ENCODE measurements at places on chromosomes 13 and 19. TPM values are rescaled to one million over a fixed set of nuclear protein-coding genes. Genes with fewer than 3 reads are reported as not detected.

EDNRB gene
- total RNA-seq, result 11.4 TPM

SPATA13 gene
- 2.7 TPM for total RNA-seq

GPR183 gene
- 1.8 TPM for total RNA-seq

KLK11 gene
- not detected for total RNA-seq

KLF1 gene
- 0.31 TPM for total RNA-seq

FXYD3 gene
- 0.35 TPM for total RNA-seq

TPM4 gene
- total RNA-seq, result 211 TPM

CGB1 gene
- not detected for total RNA-seq

CACNG8 gene
- 0.09 TPM for total RNA-seq

COL5A3 gene
- 42.0 TPM for total RNA-seq

SACS gene
- total RNA-seq, result 76.8 TPM

CGB3 gene
- total RNA-seq, result 0.22 TPM

SYCN gene
- total RNA-seq, result not detected

TMEM147 gene
- 51.4 TPM for total RNA-seq

- H3K4me1 ChIP-seq, result no peaks in the 10 kb centered on the region
- no peak overlapping the region for H3K27ac ChIP-seq
- peaks cover 8% of the 10 kb centered on the region for H3K27me3 ChIP-seq
- H3K4me3 ChIP-seq, result no peak overlapping the region
- H3K36me3 ChIP-seq, result no peaks in the 10 kb centered on the region
- no peak for DNase-seq
These were observed 106.2 kb upstream of the LSM14A start for GRCh38 chr19:34066007-34066643.

GRCh38 chr13:31742097-31742734 lies 2.9 kb downstream of the RXFP2 start:
- H3K4me1 ChIP-seq, result no peaks in the 10 kb centered on the region
- no peak overlapping the region for H3K4me3 ChIP-seq
- no peaks in the 10 kb centered on the region for H3K27me3 ChIP-seq
- no peak overlapping the region for H3K27ac ChIP-seq
- DNase-seq, result peak; percentile 83

GRCh38 chr19:21603431-21604231 lies 98.2 kb downstream of the ZNF429 start:
- H3K4me3 ChIP-seq, result no peak overlapping the region
- H3K27me3 ChIP-seq, result no peaks in the 10 kb centered on the region
- peaks cover 8% of the 10 kb centered on the region for H3K4me1 ChIP-seq
- no peaks in the 10 kb centered on the region for H3K36me3 ChIP-seq
- H3K27ac ChIP-seq, result peak overlapping the region; percentile 20
- peak; percentile 19 for DNase-seq

DNA sequence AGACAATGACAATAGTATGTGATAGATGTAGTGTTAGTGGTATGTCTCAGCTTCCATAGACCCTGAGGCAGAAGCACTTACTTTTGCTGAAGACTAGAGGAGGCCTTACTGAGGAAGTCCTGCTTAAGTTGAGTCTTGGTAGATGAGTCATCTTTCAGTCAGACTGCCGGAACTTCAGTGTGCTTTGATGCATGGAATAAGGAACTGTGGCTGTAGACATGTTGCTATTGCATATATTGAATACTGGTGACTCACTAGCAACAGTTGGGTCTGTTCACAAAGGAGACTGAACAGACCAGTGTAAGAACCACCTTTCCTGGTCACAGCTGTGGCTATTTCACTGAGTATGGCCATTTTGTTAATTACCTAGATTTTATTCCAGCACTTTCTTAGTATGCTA lies 1000.6 kb downstream of the OLFM4 start:
- no peaks in the 10 kb centered on the region for H3K4me1 ChIP-seq
- no peak overlapping the region for H3K27ac ChIP-seq
- no peaks in the 10 kb centered on the region for H3K27me3 ChIP-seq

- H3K4me1 ChIP-seq, result no peaks in the 10 kb centered on the region
- peaks cover 33% of the 10 kb centered on the region for H3K27me3 ChIP-seq
- no peaks in the 10 kb centered on the region for H3K36me3 ChIP-seq
- H3K27ac ChIP-seq, result no peak overlapping the region
- no peak for DNase-seq
- no peak overlapping the region for H3K4me3 ChIP-seq
These were observed 16.0 kb downstream of the POU4F1 start for GRCh38 chr13:78587395-78587794.

- H3K27me3 ChIP-seq, result peaks cover 3% of the 10 kb centered on the region
- no peaks in the 10 kb centered on the region for H3K36me3 ChIP-seq
- H3K27ac ChIP-seq, result peak overlapping the region; percentile 38
- peak; percentile 69 for DNase-seq
These were observed 278.8 kb downstream of the TSHZ3 start for GRCh38 chr19:31070146-31071065.

- H3K4me3 ChIP-seq, result peak overlapping the region; percentile 78
- no peaks in the 10 kb centered on the region for H3K27me3 ChIP-seq
- peaks cover 10% of the 10 kb centered on the region for H3K36me3 ChIP-seq
- peak overlapping the region; percentile 95 for H3K27ac ChIP-seq
- DNase-seq, result peak; percentile 62
These were observed 550 bp downstream of the ZNF383 start for GRCh38 chr19:37218592-37218935.

- peaks cover 20% of the 10 kb centered on the region for H3K36me3 ChIP-seq
- no peaks in the 10 kb centered on the region for H3K27me3 ChIP-seq
- peaks cover 26% of the 10 kb centered on the region for H3K4me1 ChIP-seq
- peak overlapping the region; percentile 73 for H3K4me3 ChIP-seq
- DNase-seq, result no peak
These were observed 1.3 kb downstream of the FCGRT start for GRCh38 chr19:49513746-49514118.

DNA sequence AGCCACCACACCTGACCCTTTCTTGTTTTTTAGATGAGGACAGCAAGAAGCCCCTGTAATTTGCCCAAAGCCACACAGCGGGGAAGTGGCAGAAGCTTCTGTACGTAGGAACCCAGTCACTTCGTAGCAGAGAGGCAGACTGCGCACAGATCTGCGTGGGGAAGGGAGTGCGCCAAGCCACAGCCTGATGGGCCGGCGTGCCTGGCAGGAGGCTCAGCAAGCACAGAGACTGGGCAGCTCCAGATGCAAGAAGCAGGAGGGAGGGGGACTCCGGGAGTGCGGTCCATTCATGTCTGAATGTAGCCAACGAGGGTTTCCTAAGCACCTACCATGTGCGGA lies 347 bp upstream of the TJP3 start:
- H3K36me3 ChIP-seq, result no peaks in the 10 kb centered on the region
- no peak for DNase-seq
- H3K4me1 ChIP-seq, result peaks cover 7% of the 10 kb centered on the region
- peaks cover 18% of the 10 kb centered on the region for H3K27me3 ChIP-seq
- no peak overlapping the region for H3K27ac ChIP-seq

- H3K4me1 ChIP-seq, result no peaks in the 10 kb centered on the region
- H3K4me3 ChIP-seq, result no peak overlapping the region
- H3K27ac ChIP-seq, result no peak overlapping the region
- H3K27me3 ChIP-seq, result no peaks in the 10 kb centered on the region
- DNase-seq, result no peak
- no peaks in the 10 kb centered on the region for H3K36me3 ChIP-seq
These were observed 864.1 kb downstream of the PCDH17 start for GRCh38 chr13:58495668-58496067.

DNA sequence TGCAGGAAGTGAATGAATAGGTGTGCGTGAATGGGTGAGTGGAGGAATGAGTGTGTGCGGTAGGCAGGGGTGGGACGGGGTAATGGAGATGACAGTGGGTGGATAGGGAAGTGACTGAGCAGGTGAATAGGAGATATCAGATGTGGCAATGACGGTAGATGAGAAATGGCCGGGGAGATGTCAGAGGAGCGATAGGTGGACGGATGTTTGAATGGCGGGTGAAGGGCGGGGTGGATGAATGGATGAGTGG lies 1.5 kb downstream of the TTC9B start:
- H3K27me3 ChIP-seq, result peaks cover 49% of the 10 kb centered on the region
- H3K27ac ChIP-seq, result no peak overlapping the region
- H3K4me3 ChIP-seq, result no peak overlapping the region

- no peak for DNase-seq
- no peaks in the 10 kb centered on the region for H3K36me3 ChIP-seq
These were observed 93.2 kb upstream of the C1QTNF9B start for GRCh38 chr13:23990455-23990854.

DNA sequence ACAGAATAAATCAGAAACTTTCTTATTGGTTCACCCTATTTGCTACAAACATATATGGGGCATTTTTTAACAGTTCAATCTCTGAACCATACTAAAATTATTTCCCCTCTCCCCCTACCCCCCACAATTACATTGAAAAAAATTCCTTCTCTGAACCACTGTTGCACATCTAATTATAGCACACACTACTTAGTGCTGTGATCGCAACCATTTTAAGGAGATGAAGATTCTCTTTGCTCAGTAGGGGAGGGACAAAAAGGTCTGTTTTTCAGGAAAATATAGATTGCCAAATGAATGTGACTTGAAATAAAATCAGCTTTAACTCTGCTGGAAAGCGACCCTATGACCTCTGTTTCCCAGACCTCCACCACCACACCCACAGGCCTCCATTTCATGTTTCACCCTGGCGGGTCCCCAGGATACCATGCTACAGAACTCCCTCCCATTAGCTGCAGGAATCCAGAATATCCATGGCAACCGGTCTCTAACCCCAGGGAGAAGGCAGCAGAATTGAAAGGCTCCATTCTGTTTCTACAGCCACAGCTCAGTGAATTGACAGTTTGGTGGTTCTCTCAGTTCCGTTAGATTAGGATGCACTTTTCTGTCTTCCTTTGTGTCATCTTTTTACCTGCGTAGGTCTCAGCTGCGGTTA lies 286.3 kb downstream of the TBC1D4 start:
- peak; percentile 37 for DNase-seq
- H3K27me3 ChIP-seq, result no peaks in the 10 kb centered on the region
- H3K4me1 ChIP-seq, result peaks cover 21% of the 10 kb centered on the region

- peak overlapping the region; percentile 80 for H3K27ac ChIP-seq
- DNase-seq, result peak; percentile 98
- H3K4me3 ChIP-seq, result no peak overlapping the region
- H3K36me3 ChIP-seq, result no peaks in the 10 kb centered on the region
These were observed 112.6 kb downstream of the KCTD12 start for GRCh38 chr13:76773448-76774094.

GRCh38 chr13:91360246-91360751 lies 12.8 kb downstream of the MIR17HG start:
- no peaks in the 10 kb centered on the region for H3K4me1 ChIP-seq
- peaks cover 7% of the 10 kb centered on the region for H3K36me3 ChIP-seq
- no peak overlapping the region for H3K4me3 ChIP-seq
- no peak for DNase-seq

GRCh38 chr19:6654347-6655310 lies 15.3 kb downstream of the TNFSF14 start:
- no peak for DNase-seq
- no peak overlapping the region for H3K4me3 ChIP-seq
- H3K27me3 ChIP-seq, result peaks cover 13% of the 10 kb centered on the region
- no peaks in the 10 kb centered on the region for H3K4me1 ChIP-seq

GRCh38 chr19:35745328-35746086 lies at the start of the genes PSENEN and U2AF1L4:
Gene PSENEN, plus strand, starts transcription at chr19:35745651. Its CDS starts 280 bp downstream, at chr19:35745931.
Gene U2AF1L4, minus strand, starts transcription at chr19:35745418. Its CDS starts 27 bp downstream, at chr19:35745391.
- H3K36me3 ChIP-seq, result peaks cover 18% of the 10 kb centered on the region
- peak; percentile 100 for DNase-seq
- H3K4me3 ChIP-seq, result peak within 1 kb of the TSS; percentile 92
- H3K27ac ChIP-seq, result peak within 1 kb of the TSS; percentile 99

- no peaks in the 10 kb centered on the region for H3K36me3 ChIP-seq
- DNase-seq, result no peak
- no peak overlapping the region for H3K27ac ChIP-seq
- H3K4me1 ChIP-seq, result no peaks in the 10 kb centered on the region
- H3K4me3 ChIP-seq, result no peak overlapping the region
These were observed 24.8 kb downstream of the SIAH3 start for GRCh38 chr13:45826731-45827130.

DNA sequence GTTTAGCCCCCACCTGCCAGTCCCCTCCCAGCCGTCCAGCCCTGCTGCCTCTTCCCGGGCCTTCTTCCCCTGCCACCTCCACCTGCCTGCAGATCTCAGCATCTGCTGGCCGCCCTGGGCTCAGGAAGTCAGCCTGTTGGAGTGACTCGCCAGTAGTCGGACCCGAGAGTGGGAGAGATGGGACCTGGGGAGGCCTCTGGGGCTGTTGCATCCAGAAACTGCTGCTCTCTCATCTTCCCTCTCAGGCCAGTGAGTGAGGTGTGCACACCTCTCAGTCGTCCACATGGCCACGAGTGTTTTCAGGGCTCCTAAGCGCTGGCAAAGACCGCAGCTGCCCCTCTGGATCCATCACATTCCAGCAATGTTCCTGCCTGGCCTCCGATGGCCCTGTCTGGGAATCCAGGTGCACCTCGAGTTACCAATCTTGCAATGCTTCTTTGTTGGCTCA lies 151.8 kb upstream of the SOX1 start:
- peaks cover 55% of the 10 kb centered on the region for H3K27me3 ChIP-seq
- H3K4me3 ChIP-seq, result no peak overlapping the region
- no peak overlapping the region for H3K27ac ChIP-seq
- H3K4me1 ChIP-seq, result peaks cover 8% of the 10 kb centered on the region
- DNase-seq, result no peak
- H3K36me3 ChIP-seq, result no peaks in the 10 kb centered on the region

DNA sequence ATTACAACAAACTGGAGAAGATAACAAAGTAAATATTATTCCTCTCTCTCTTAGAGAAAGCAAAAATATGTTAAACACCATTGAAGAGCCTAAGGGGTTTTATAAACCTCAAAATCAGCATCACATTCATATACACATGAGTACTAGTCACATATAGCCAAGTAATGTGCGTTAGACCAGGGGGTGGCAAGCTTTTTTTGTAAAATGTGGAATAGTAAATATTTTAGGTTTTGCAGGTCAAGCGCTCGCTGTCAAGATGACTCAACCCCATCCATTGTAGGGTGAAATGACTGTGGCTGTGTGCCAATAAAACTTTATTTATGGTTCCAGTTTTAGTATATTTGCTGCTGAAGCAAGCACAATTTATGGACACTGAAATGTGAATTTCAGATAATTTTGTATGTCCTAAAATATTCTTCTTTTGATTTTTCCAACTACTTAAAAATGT lies 21.7 kb downstream of the RFX2 start:
- H3K27ac ChIP-seq, result no peak overlapping the region
- no peak overlapping the region for H3K4me3 ChIP-seq
- H3K27me3 ChIP-seq, result no peaks in the 10 kb centered on the region
- peaks cover 27% of the 10 kb centered on the region for H3K4me1 ChIP-seq

- H3K27me3 ChIP-seq, result no peaks in the 10 kb centered on the region
- H3K4me1 ChIP-seq, result no peaks in the 10 kb centered on the region
- no peaks in the 10 kb centered on the region for H3K36me3 ChIP-seq
- no peak overlapping the region for H3K4me3 ChIP-seq
These were observed 843.8 kb upstream of the SPRY2 start for GRCh38 chr13:81184556-81185265.

- no peak overlapping the region for H3K4me3 ChIP-seq
- H3K27ac ChIP-seq, result no peak overlapping the region
- no peaks in the 10 kb centered on the region for H3K36me3 ChIP-seq
- no peaks in the 10 kb centered on the region for H3K4me1 ChIP-seq
- no peaks in the 10 kb centered on the region for H3K27me3 ChIP-seq
These were observed 1973.3 kb downstream of the OLFM4 start for GRCh38 chr13:55001881-55002280.

- no peak for DNase-seq
- no peaks in the 10 kb centered on the region for H3K27me3 ChIP-seq
- H3K4me1 ChIP-seq, result no peaks in the 10 kb centered on the region
These were observed 63.1 kb downstream of the ZDHHC20 start for GRCh38 chr13:21395953-21396352.

DNA sequence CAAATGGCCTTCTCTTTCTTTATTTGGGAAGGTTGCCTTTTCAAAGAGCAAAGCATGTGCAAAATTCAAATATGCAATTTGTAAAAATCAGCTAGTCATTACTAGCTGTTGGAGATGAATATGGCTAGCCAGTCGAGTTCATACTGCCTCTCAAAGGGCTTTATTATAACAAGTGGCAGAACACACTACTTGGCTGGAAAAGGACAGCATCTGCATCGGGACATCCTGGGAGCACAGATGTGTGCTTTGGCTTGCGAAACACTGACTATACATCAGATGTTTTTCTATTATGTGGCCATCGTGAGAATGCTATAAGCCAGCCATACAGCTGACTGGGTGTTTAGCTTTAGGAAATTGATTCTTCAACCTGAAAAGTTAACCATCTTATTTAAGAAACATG lies 424.2 kb downstream of the KCTD12 start:
- H3K27ac ChIP-seq, result peak overlapping the region; percentile 60
- no peak overlapping the region for H3K4me3 ChIP-seq

Data from muscle of leg (tissue), 16 donors.